GM03348 (cell line): ENCODE measurements at places on chromosomes 7 and 10.
A peak's percentile ranks its signal among the peaks of the same experiment; 100 is the strongest.

DNA sequence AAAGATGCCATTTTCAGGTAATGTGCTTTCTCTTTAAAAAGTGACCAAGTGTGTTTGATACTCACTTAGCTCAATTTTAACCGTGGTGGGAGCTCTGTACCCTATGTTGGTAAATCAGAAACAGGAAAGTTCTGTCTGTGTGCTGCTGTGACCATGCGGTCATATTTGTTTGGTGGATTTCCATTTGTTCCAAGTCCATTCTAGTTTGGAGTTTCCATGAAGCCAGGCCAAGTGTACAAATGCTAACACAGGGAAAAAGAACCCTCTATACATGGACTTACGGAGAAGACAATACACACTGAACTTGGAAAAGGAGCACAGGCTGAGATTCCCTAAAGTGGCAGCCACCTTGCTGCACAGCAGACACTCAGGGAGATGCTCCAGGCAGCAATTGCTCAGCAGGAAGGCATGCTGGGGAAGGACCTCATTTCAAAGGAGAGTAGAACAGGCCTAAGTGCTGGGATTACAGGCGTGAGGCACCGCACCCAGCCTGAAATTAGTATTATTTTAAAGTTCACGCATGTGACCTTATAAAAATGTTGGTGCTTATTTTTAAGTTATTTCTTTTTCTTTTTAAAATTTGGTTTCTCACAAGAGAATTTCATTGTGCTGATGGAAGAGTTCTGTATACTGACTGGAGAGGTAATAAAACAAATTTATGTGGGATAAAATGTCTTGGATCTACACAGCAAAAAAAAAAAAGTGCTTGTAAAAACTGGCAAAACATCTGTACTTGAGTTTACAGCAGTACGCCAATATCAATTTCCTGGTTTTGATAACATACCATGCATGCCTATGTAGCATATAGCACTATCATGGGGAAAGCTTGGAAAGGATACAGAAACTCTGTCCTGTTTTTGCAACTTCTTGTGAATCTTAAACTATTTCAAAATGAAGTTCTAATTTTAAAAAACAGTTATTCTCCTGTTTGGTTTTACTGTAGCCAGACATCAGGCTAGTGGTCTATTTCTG lies 436.2 kb downstream of the KCNMA1 start:
- no peak for DNase-seq

DNA sequence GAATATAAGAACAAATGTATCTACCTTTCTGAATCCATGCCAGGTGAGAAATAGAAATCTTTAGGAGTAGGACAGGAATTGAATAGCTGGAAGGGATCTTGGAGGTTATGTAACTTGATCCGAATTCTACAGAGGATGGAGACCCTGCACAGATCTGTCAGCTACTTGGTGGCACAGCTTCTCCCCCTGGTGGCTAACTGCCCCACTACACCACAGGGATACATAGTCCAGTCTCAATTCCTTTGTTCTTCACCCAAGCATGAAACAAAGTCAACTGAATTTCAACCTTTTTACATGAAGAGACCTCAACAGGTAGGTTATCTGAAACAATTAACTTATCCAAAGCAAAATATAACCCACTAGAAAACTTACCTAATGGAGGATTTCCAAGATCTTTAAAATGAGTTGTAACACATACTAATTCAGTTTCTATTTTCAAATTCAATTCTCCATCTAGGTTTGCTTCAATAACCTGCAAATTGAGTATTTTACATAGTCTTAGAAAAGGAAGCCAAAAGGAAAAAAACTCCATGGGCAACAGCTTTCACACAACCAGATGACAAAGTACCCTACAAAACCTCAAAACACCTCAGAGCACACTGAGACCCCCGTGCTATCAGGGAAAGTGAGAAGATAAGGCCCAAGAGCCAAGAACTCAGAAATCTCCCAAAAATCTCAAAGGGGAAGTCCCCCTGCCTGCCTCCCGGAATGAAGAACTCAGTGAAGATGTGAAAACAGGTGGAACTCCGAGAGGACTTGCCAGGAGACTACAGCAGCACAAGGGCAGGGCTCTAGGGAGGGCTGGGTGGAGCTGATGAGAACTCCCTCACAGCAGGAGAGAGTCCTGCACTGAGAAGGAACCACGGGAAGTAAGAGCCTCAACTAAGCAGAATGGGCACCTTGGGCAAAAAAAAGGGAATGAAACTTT lies 10.3 kb downstream of the HUS1 start:
- peak; percentile 65 for DNase-seq

- no peak for DNase-seq
These were observed 648.5 kb upstream of the LRRN3 start for GRCh38 chr7:110442381-110442837.

DNA sequence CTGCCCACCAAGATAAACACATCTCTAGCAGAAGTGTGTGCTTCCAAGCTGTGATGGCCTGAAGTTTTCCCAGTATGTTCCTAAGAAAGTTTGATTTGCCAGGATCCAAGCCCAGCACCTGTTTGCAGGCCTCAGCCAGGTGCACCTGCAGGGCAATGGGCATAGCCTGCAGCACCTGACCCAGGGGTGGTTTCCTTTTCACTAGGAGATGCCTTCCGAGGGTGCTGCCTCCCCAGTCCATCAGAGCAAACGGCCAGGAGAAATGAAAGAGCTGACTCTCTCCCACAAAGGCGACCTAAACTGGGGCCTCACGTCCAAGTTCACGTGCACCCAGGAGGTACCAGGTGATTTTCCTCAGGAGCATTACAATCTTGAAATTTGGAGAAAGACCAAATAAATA lies 7.1 kb downstream of the UCMA start:
- DNase-seq = no peak

DNA sequence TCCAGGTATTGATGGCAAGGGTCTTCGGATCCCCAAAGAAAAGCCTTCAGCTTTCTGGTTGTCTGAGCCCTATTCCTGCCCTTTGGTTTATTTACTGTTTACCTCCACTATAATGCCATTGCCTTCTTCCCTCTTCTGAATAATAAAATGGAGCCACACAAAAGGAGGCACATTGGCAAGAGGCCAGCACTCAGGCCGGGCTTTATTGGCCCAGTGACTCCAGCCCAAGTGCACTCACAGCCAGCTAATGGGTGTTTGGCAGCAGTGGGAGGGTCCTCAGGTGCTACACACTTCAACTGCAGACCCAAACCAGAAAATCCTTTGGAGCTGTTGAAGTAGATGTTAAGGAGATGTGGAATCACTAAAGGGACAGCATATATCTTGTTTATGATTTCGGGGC lies 336.0 kb downstream of the PLXNA4 start:
- DNase-seq = no peak

- DNase-seq = peak; percentile 31
These were observed 34.9 kb downstream of the FAM204A start for GRCh38 chr10:118307220-118307619.

GRCh38 chr7:86647385-86648094 lies 3.8 kb downstream of the GRM3 start:
- DNase-seq = no peak

- no peak for DNase-seq
These were observed 82.5 kb downstream of the VWDE start for GRCh38 chr7:12320987-12321647.

- DNase-seq = no peak
These were observed 60.3 kb upstream of the POT1 start for GRCh38 chr7:124989911-124990310.

- DNase-seq = no peak
These were observed 10.7 kb upstream of the OGA start for GRCh38 chr10:101828766-101829551.

- DNase-seq = peak; percentile 11
These were observed 45.4 kb upstream of the MBL2 start for GRCh38 chr10:52818019-52818418.

DNA sequence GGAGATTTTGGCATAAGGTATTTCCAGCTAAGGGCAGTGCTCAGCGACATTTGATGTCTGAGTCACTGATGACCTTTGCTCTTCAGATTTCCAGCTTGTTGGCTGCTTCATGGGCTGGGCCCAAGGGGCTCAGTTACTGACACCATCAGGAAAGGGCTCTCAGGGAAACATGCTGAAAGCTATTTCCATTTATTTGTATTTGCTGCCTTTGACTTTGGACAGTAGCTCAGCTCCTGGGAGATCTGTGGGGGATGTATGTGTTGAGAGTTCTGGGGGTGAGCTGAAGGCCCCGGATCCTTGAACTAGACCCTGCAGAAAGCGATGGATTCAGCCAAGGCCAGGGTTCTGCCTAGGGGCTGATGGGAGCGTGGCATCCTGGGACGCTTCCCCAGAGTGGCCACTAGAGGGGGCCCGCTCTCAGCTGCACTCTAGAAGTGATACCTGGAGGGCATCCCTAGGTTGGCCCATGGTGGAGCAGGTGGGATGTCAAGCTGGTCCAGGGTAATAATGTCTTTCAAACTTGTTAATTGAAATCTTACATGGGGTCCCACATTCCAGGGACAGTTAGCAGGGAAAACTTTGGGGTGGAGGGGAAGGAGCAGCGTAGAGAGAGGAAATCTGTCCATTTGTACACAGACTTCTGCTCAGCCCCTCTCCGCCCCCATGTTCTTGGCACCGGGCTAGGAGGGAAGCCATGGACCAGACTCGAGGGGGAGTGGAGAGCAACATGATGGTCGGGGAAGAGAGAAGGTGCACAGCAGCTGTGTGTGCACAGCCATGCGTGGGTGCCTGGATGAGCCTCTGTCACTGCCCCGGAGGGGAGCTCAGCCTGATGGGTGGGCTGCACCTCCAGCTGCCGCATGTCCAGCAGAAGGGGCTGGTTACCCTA lies 3.0 kb upstream of the BTBD16 start:
- peak; percentile 89 for DNase-seq

- no peak for DNase-seq
These were observed 130.8 kb downstream of the ITGA8 start for GRCh38 chr10:15588635-15589508.

GRCh38 chr7:129771928-129772479 lies 160.5 kb downstream of the NRF1 start:
- DNase-seq = no peak

DNA sequence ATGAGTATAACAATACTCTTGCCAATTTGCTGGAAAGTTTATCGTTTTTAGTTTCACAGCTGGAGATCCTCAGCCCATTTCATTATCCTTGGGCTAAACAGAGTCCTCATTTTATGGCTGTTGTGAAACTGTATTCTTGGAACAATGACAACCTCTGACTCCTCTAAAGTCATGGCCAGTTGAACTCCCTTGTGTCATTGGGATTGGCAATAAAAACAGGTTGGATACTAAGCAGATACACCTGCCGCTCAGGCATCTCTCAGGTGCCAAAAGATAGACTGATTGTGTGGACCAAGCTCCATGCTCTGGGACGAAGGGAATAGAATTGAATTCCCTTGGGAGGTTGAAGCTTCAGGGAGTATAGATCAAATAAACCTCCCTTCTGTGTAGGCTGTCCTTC lies 182.2 kb downstream of the WDR11 start:
- no peak for DNase-seq

- no peak for DNase-seq
These were observed 124.2 kb downstream of the INHBA start for GRCh38 chr7:41578700-41579099.

- peak; percentile 27 for DNase-seq
These were observed 24.0 kb downstream of the ZPBP start for GRCh38 chr7:50068850-50069551.

DNA sequence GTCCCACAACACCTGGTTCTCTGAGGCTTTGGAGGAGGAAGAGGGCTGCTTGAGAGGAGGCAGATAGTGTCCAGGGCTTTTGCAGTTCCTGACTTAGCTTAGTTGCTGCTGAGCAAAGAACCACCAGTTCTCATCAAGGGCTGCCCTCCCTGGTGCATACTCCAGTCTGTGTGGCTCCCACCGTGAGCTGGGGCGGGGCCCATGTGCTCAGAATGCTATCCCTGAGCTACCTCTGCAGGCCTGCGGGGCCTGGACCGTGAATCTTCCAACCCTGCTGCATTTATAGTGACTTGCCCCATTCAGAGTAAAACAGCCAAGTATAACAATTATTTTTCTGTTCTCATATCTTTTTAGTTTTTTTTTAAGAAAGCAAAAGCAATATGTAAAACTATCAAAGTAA lies 49.2 kb downstream of the TACR2 start:
- no peak for DNase-seq

DNA sequence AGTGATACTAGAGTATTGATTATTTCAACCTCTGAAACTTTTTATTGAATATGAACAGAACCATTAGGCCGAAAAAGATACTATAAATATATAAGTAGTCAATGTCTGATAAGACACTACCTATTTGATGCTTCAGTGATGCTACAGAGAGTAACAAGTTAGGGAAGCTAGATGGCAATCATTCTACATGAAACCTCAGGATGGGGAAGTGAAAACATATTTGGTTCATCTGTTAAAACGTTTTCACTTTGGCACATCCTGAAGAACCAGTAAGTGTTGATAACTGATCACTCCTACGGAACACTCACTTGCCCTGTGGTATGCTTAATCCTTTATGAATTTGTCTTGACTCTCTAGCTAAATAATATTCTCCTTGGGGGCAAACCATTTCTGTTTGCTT lies 1064.9 kb downstream of the NXPH1 start:
- DNase-seq = no peak

GRCh38 chr10:7471720-7472367 lies 61.0 kb upstream of the SFMBT2 start:
- no peak for DNase-seq

GRCh38 chr7:70684173-70684572 lies 447.8 kb upstream of the GALNT17 start:
- DNase-seq = no peak

GRCh38 chr7:17041324-17041723 lies 159.5 kb upstream of the AGR3 start:
- peak; percentile 32 for DNase-seq

DNA sequence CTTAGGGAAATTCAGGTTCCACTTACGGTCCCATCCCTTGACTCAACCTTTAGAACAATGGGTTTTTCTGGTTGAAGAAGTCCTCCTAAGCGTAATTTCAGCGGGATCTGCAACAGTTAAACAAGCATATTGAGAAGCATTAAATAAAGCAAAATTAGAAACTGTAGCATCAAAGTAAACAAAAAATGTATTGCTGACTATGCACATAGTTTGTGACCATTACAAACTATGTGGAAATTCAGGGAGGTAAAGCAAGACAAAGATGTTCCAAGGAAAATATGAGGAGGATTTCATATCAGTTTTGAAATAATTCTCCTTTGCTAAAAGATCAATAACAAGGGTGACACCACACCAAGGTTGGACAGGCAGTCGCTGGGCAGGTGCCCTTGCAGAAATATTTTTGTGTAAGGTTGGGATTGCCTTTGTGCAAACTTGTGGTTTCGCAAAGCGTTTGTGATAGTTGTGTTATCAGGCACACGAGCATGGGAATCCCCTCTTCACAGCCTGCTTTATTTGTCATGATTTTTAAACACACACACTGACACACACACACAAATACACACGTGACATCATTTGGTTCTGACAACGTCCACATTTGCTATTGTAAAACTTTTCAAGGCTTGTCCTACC lies 5.4 kb upstream of the CYP3A5 start:
- DNase-seq = no peak

DNA sequence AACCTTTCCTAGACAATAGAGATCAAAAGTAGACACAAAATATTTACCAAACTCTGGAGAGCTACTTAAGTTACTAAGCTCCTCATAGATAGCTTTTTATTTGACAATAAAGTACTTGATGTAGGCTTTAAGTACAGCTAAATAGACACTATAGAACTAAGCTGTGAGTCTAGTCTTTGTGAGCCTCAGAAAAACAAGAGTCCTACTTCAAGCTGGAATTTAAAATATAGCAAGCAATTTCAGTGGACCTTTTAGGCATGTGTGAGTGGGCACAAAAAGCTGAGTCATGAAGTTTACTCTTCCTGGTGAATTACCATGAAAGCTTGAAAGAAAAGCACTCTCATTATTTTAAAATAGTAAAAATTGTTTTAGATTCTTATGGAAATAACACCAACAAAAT lies 76.1 kb downstream of the ADD3 start:
- DNase-seq = peak; percentile 34

- DNase-seq = no peak
These were observed 157.9 kb downstream of the PLXDC2 start for GRCh38 chr10:19974138-19974537.

GRCh38 chr7:83519240-83519639 lies 129.7 kb downstream of the SEMA3E start:
- DNase-seq = peak; percentile 3
